Left renal pelvis (tissue), 4 donors: ENCODE measurements at places on chromosomes 2 and 18. TPM values are rescaled to one million over a fixed set of nuclear protein-coding genes. Genes with fewer than 3 reads are reported as not detected.
A peak's percentile ranks its signal among the peaks of the same experiment; 100 is the strongest.

The PLEKHB2 gene
- polyA plus RNA-seq: 92.2 TPM

- no peak for DNase-seq
Measured at GRCh38 chr2:55051026-55051866, 995 bp upstream of the RTN4 start.

The CMPK2 gene
- 6.9 TPM for polyA plus RNA-seq

The UPP2 gene
- 6.7 TPM for polyA plus RNA-seq

DNA sequence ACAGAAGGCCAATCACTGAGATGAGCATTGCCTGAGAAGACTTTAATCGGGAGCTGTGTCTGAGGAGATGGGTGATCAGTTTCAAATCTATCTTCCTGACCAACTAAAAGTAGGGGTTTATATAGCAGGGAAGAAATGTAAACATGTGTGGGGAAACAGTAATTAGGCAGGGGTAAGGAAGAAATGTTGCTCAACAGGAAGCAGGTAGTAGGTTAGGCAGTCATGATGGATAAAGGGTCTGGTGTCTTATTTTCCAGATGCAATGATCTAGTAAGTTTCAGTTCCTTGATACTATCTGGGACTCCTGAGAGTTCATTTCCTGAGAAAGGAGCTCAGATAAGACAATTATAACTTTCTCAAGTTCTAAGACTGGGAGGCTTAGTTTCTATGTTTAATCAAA lies 33.8 kb upstream of the DNAJC10 start:
- DNase-seq: no peak

DNA sequence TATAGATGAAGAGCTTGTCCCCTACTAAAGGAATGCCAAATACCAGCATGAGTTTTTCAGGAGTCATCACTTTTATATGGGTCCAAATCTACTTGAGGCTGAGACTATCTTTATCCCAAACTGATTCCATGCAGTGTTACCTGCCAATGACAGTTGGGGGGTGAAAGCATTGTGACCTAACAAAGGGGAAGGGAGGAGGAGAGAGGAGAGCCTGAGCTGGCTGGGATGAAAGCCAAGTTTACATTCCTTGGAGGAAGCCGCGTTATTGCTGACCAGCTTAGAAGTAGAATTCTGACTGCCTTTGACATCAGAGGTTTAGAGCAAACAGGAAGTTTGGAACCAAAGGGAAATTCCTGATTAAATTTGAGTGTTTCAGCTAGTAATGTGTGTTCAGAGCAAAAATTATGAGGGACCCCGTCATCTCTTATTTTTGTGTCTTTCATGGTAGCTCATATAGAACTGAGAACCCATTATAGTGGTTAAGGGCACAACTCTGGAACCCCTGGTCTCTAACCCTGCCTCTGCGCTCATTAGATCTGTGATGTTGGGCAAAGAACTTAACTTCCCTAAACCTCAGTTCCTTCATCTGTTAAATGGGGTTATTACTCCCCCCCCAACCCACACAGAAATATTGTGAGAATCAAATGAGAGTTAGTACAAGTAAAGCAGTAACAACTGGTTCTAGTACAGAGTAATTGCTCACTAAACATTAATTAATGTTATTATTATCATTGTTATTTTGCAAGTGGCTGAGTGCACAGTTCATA lies 199.3 kb upstream of the EPAS1 start:
- peak; percentile 79 for DNase-seq

The CRYGD gene
- polyA plus RNA-seq: not detected

DNA sequence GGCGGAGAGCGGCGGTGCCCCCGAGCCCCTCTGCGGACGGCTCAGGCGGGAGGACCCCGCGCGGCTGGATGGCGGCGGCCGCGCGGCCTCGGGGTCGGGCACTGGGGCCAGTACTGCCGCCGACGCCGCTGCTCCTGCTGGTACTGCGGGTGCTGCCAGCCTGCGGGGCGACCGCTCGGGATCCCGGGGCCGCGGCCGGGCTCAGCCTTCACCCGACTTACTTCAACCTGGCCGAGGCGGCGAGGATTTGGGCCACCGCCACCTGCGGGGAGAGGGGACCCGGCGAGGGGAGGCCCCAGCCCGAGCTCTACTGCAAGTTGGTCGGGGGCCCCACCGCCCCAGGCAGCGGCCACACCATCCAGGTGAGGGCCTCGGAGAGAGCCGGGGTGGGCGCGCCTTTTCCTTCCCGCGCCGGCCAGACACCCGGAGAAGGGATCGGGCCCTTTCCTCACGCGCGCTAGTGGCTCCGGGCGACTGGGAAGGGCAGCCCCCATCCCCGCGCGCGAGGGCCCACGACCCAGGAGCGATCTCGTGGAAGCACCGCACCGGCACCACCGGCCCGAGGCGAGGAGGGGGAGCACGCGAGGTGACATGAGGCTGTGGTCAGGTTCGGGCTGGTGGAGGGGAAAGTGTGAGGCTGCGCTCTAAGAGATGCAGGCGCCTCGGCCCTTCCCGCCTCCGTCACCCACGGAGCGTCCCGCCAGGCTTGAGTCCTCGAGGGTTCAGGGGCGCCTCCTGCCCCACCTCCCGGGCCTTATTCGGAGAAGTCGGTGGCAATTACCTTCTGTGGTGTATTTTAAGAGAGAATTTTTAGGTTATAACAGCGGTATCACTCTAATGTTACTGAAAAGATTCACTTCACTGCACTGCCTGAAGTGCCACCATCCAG lies 607 bp downstream of the LAMA3 start:
- no peak for DNase-seq

DNA sequence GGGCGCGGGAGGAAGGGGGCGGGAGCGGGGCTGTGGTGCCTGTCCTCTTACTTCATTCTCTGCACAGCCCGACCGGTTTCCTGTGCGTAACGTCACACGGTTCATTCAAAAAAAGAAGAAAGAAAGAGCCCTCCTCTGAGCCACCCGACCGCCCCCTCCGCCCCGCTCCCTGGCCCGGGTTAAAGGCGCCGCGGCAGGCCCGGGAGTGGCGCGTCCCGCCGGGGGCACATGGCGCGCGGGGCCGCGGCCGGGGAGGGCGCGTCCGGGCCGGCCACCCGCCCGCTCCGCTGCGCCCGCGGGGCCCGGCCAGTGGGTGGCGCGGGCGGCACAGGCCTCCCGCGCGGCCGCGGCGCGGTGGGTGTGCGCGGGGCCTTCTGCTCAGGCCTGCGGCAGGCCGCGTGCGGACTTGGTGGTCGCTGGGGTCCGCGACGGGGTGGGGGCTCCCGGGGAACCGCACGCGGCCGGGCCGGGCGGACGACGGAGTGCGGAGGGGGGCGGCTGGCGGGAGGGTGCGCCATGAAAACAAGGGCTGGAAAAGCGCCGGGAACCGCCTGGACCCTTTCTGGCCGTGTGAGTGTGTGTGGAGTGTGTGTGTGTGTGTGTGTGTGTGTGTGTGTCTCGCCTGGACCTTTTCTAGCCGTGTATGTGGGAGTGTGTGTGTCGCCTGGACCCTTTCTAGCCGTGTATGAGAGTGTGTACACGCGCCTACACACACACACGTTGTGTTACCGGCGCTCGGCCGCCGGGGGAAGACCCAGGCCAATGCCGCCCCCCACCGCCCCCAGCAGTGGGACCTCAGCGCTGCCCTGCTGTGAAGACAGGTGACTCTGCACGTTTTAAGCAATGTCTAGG lies 780 bp upstream of the BCL2 start:
- DNase-seq: peak; percentile 68

GRCh38 chr18:48782381-48782861 lies 168.3 kb downstream of the SMAD7 start:
- no peak for DNase-seq
